H54 (cell line): ENCODE measurements at places on chromosomes 13 and 19.

DNA sequence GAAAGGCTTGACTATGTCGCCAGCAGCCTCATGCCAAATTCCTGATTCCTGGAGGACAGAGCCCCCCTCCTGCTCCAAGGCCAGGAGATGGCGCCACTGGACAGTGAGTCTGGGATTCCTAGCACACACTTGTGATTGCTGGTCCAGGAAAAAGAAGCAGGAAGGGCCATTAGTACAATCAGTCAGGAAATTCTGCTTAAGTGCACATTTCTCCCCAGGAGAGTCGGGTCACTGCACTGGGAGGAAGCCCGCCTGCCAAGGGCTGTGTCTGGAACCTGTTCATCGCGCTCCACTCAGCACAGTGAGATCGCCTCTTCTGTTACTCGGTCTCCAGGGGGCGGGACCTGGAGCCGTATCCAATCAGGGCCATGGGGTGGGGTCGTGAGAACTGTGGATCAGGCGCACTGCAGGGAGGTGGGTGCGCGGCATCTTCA lies 65.1 kb downstream of the ZNF823 start:
- peak; percentile 18 for DNase-seq

DNA sequence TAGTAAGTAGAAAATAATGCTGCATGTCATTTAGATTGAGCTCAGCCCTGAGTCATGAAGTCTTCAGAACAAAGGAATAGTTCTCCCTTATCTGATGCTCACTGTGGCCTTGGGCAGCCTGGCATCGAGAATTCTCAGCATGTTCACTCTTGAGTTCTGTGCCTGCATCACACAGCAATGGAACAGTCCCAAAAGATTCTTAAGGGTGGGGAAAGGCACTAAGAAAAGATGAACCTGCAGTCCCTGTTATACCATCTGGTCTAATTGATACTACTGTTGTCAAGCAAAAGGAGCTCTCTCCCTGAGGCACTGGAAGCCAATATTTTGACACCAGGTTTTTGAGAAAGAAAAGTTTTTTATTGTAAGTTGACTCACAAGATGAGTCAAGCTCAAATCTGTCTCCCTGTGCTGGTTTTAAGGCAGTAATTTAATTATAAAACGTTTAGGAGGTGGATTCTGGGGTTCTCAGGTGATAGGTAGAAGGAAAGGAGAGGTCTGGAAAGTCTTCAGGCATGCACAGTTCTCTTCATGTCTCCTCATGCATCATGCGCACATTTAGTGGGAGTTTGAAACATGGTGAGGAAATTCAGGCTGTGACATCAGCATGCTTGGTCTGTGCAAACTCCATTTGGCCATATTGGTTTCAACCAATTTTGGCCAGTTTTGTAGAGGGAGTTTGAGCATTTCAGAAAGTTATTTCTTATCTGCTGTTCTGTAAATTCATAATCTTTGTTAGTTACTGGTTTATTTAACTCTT lies 38.1 kb upstream of the ZNF766 start:
- DNase-seq: no peak

- no peak for DNase-seq
Observed at GRCh38 chr13:43356567-43356966, 333.2 kb downstream of the DNAJC15 start.

GRCh38 chr13:27924529-27925141 lies 4.8 kb downstream of the PDX1 start:
- no peak for DNase-seq

DNA sequence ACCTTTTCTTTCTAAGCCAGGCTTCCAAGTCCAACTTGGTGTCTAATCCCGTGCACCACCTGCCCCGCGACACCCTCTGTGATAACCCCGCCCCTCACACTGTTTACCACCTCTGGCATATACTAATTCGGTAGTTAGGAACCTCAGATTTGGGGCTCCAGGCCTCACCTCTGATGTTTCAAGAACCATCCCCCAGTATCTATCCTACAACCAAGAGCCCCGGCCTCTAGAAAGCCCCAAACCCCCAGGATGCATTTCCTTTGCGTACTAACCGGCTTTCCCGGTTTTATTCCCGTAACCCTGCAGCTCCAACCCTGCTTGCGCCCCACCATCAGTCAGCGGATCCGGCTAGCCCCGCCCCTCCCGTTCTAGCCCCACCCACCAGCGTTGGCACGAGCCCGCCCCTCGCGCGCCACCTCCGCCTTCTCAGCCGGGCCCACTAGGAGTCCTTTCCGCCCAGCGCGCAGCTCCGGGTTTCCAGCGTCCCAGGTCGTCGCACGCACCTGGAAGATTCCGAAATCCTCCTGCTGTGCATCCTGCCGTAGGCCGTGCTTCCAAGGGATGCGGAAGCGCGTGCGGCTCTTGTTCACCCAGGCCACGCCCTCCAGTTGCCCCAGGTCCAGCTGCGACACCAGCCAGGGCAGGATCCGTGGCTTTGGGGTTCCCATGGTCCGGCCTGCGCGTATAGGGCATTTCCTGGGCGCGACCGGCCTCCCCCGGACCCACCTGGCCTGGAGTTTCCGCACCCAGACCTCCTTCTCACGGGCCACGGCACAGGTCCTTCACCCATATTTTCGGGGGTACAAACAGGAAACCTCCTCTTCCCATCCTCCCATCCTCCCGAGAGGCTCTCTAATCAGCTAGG lies 1.3 kb downstream of the IRF3 start:
- DNase-seq: peak; percentile 91
